ENCODE measurements at places on chromosomes 6 and 20. TPM values are rescaled to one million over a fixed set of nuclear protein-coding genes. Genes with fewer than 3 reads are reported as not detected.

GRCh38 chr20:12969071-12969669, 39.6 kb upstream of the SPTLC3 start:
- no peaks in the 10 kb centered on the region for H3K36me3 ChIP-seq
- no peak overlapping the region for H3K27ac ChIP-seq
- no peaks in the 10 kb centered on the region for H3K4me1 ChIP-seq
- H3K27me3 ChIP-seq, result no peaks in the 10 kb centered on the region

DNA sequence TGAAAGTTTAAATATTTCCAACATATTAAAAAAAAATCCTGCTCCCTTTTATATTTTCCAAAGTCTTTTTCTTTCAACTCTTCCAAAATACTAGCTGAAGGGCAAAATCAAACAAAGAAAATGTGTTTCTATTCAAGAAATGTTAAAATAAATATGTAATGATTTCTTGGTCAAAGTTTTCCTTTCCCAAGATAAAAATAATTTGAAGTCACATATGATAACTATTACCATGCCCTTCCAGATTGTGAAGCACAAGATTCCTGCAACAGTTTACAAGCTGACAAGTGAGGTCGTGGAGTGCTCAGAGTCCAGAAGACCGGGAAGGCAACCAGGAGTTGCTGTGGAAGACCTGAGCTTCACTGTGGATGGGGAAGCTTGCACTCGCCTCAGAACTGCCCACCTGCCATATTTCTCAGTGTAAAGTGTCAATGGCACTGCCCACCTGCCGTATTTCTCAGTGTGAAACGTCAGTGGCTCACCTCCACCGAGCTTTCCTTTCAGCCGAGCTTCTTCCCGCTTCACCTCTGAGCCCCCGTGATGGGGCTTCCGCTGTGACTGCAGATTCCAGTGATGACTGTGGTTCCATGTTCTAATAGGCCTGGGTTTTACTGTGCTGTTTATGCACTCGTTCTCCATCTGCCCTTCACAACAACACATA, 160.5 kb downstream of the THBS2 start:
- no peaks in the 10 kb centered on the region for H3K4me1 ChIP-seq
- no peak overlapping the region for H3K4me3 ChIP-seq
- no peak for DNase-seq
- H3K27me3 ChIP-seq, result no peaks in the 10 kb centered on the region

DNA sequence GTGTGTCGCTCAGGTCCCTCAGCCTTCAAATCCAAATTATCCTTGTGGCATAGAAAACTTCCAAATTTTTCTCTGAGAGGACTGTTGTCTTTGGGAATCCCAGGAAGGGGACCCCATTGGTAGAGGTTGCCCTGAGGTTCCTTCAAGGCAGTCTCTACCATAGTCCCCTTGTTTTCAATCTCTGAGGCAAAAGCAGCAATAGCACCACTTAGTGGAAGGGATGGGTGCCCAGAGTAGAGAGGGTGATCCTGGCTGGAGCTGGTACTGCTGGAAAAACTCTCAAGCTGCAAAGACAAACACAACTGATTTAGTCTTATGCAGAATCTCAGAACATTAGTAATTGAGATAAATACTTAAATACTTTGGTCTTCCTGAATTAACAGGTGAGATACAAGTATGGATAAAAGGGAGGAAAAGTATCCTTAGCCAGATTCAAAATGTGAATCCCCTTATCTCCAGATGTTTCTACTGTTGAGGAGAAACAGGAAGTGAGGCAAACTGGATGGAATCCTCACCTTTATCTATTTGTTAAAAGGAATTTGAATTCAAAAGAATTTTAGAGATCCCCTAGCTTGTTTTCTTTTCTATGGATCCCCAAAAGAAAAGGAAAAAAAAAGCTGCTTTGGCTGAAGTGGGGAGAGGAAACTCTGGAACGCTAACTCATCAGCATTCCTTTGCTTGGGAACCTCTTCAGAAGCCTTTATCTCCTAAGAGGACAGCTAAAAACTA, 13.4 kb downstream of the ZNF318 start:
- H3K36me3 ChIP-seq, result peaks cover 6% of the 10 kb centered on the region
- no peaks in the 10 kb centered on the region for H3K4me1 ChIP-seq
- H3K4me3 ChIP-seq, result no peak overlapping the region
- DNase-seq, result no peak
- H3K27ac ChIP-seq, result no peak overlapping the region

- no peaks in the 10 kb centered on the region for H3K4me1 ChIP-seq
- H3K27ac ChIP-seq, result no peak overlapping the region
- no peaks in the 10 kb centered on the region for H3K27me3 ChIP-seq
- no peak overlapping the region for H3K4me3 ChIP-seq
Observed at GRCh38 chr6:55918639-55919038, 43.2 kb upstream of the BMP5 start.

- peaks cover 3% of the 10 kb centered on the region for H3K36me3 ChIP-seq
- no peak overlapping the region for H3K27ac ChIP-seq
- no peaks in the 10 kb centered on the region for H3K27me3 ChIP-seq
- no peak for DNase-seq
- H3K4me1 ChIP-seq, result no peaks in the 10 kb centered on the region
- H3K4me3 ChIP-seq, result no peak overlapping the region
Observed at GRCh38 chr6:139174961-139175360, 40.1 kb downstream of the HECA start.

- no peak overlapping the region for H3K27ac ChIP-seq
- no peaks in the 10 kb centered on the region for H3K27me3 ChIP-seq
- no peaks in the 10 kb centered on the region for H3K36me3 ChIP-seq
- no peak overlapping the region for H3K4me3 ChIP-seq
- no peaks in the 10 kb centered on the region for H3K4me1 ChIP-seq
Observed at GRCh38 chr6:579339-579738, 77.6 kb downstream of the HUS1B start.

GRCh38 chr6:41705996-41706835, 29.2 kb downstream of the TFEB start:
- H3K4me1 ChIP-seq, result peaks cover 20% of the 10 kb centered on the region
- no peaks in the 10 kb centered on the region for H3K36me3 ChIP-seq
- DNase-seq, result peak; percentile 69

GRCh38 chr6:55705451-55706440, 126.8 kb upstream of the HMGCLL1 start:
- no peak overlapping the region for H3K27ac ChIP-seq
- DNase-seq, result no peak
- no peak overlapping the region for H3K4me3 ChIP-seq

The RAD21L1 gene
- not detected for total RNA-seq

The POPDC3 gene
- 0.98 TPM for total RNA-seq

Data from breast epithelium (tissue), 4 donors.